ENCODE measurements at places on chromosomes 4 and X.
A peak's percentile ranks its signal among the peaks of the same experiment; 100 is the strongest.

GRCh38 chrX:18174209-18174608 lies 46.5 kb downstream of the BEND2 start:
- no peak for DNase-seq

- peak; percentile 72 for DNase-seq
These were observed 533 bp downstream of the IL15 start for GRCh38 chr4:141636771-141637460.

DNA sequence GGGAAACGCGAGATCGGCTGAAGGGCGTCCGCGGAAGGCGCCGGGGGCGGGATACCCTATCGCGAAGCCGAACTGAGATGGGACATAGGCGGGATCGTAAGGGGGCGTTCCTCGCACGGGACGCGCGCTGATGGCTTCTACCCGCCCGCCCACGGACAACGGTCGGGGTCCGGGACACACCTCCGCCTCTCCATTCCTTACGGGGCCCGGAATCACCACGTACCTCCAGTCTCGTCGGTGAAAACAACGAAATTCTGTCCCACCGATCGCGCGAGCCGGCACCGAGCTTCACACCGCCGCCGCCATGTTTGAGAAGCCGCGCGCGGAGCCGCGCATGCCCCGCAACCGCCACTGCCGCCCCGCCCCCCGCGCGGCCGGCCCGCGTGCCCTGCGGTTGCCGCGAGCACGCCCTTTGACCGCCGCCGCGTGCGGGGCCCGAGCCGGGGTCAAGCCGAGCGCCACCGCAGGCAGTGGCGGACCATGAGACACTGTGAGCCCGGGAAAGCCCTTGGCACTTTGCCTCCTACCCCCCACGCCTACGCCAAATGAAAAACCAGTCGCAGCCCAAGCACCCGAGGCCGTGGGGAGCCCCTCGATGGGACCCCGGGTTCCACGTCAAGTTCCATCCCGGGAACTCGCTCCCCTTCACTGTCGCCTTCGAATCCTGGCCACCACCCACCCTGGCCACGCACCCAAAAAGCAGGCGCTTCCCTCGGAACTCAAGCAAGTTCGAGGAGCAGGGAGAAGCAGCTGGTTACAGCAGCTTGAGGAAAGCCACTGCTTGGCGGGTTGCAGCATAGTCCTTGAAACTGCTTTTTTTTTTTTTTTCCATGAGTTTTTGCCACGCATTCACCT lies at the start of gene SCML2:
TSS of gene SCML2 (minus strand) at position 320 of the 855 bp plus-strand sequence. CDS start 20,617 bp downstream, outside the sequence.
- peak; percentile 40 for DNase-seq

GRCh38 chrX:435536-436122 lies 48.9 kb upstream of the PPP2R3B start:
- no peak for DNase-seq

- DNase-seq, result no peak
These were observed 30.2 kb downstream of the ZNF185 start for GRCh38 chrX:152927858-152928760.

- DNase-seq, result peak; percentile 8
These were observed 285.6 kb upstream of the CPEB2 start for GRCh38 chr4:14716691-14717090.

DNA sequence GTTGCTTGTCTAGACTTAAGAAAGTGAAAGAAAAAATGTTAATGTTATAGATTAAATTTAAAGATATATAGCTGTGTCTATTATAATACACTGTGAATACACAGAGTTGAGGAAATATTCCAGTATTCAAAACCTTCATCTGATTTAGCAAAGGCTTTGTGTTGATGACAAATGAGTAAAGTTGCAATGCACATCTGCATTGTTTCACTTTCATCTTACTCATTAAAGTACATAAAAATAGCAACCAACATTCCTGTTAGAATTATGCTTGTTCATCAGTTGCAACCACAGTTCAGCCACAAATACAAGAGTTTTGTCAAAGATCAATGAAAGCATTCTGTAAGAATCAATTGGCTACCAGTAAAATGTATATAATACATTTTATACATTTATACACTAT lies 346.4 kb upstream of the SLC7A11 start:
- DNase-seq, result no peak

DNA sequence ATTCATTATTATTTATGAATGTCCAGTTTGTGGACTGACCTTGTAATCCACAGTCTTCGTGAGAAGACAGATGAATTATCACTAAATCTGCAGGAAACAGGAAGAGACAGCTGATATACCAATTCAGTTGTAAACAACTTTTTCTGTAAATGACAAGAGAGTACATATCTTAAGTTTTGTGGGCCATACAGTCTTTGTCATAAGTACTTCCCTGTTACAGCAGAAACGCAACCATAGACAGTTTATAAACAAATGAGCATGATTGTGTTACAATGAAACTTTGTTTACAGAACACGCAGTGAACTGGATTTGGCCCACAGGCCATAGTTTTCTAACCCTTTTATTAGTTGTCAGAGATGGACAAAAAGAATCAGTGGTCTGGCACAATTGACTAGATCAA lies 443.4 kb downstream of the PDGFC start:
- no peak for DNase-seq

- no peak for DNase-seq
These were observed 361.0 kb upstream of the FAT1 start for GRCh38 chr4:187084701-187085100.

- peak; percentile 78 for DNase-seq
These were observed 221.5 kb downstream of the PCDH18 start for GRCh38 chr4:137310593-137311490.

- peak; percentile 57 for DNase-seq
These were observed 47.9 kb upstream of the RGN start for GRCh38 chrX:47030339-47030738.

- no peak for DNase-seq
These were observed 51.9 kb downstream of the CC2D2A start for GRCh38 chr4:15521442-15522039.

- DNase-seq, result no peak
These were observed 94.7 kb downstream of the BCOR start for GRCh38 chrX:40003071-40003427.

DNA sequence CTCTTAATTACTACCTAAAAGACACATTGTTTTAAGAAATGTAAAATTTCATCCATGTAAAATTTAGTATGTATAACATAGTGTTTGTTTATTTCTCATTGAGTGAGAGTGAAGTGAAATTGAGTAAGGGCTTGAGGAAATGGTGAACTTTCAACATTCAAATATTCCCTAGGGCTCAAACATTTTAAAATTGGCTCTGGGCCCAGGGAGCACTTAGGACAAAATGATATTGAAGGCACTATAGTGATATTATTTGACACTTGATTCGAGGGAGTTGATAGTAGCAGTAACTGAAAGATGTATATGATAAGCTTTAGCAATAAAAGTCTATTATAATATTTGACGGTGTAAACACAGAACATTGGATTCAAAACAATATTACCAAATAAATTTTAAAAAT lies 1244.0 kb upstream of the TENM3 start:
- DNase-seq, result no peak

- DNase-seq, result no peak
These were observed 103.1 kb downstream of the ARAP2 start for GRCh38 chr4:36141186-36141585.

GRCh38 chr4:89419111-89419695 lies 111.6 kb upstream of the GPRIN3 start:
- DNase-seq, result no peak

DNA sequence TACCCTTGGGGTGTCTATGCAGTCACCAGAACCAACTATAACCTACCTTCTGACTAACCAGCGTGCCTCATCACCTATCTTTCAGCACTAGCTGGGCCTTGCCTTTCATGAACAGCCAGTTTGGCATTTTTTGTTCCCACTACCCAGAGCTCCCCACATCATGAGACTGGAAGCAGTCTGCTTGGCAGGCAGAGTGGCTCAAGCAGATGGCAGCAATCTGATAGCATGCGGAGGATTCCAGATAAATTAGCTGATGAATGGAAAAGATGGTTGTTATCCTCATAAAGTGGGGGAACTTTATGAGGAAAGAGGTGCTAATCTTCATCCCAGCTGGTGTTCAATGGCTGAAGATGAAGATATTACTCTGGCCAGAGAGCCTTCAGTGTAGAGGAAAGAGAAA lies 243.2 kb upstream of the EDA2R start:
- no peak for DNase-seq

- peak; percentile 49 for DNase-seq
These were observed 16.7 kb downstream of the GAB3 start for GRCh38 chrX:154734061-154734781.

DNA sequence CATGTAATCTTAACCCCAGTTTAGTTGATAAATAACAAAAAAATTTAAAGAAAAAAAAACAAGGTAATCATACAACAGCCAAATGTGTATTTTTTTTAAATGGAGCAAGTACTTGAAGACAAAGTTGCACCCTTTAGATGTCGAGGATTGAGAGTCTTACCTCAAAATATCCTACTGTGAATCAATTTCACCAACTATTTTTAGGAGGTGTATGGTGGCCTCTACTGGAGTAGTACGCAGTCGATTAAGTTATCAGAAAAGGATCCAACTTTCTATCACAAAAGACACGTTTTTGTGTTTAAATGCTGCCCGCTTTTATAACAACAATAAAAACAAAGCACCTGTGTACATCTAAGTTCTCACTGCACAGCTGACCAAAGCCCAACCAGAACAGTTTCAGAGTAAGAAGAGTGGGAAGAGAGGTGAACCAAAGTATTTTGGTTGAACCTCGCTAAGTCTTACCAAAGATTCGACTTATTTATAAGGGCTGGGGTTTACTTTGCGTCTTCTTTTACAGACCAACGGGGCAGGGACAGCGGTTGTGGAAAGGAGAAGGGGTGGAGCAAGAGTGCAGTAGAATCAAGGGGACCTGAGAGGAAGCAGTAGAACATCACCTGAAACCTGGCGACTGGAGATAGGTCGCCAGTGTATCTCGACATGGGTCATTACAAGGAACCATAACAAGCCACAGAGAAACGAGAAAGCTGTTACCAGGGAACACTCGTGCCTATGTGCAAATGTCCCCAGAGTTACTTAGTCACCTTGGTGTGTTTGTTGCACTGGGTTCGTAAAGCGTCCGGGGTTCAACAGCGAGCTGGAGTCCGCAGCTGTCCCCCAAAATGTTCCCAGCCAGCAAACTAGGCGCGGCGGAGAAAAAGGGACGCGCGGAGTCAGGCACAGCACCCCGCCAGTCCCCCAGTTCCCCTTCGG lies 1.1 kb downstream of the RPS6KA6 start:
- peak; percentile 21 for DNase-seq

DNA sequence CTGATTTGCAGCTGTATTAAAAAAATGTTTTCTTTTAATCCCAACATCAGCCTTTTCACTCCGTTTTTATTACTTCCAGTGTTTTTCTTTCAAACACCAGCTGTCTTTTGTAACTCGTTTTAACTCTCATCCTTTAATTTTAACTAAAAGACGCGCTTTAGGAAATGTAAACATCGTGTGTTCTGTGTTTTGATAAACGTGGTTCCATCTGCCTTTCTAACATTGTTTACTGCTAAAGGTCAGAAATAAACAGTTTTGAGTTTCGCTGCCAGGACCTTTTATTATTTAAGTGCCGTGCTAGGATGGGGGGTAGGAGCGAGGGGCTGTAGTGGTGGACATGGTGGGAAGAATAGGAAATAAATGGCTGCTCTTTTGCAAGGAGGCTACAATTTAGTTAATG lies 1.5 kb downstream of the N4BP2 start:
- DNase-seq, result peak; percentile 3

DNA sequence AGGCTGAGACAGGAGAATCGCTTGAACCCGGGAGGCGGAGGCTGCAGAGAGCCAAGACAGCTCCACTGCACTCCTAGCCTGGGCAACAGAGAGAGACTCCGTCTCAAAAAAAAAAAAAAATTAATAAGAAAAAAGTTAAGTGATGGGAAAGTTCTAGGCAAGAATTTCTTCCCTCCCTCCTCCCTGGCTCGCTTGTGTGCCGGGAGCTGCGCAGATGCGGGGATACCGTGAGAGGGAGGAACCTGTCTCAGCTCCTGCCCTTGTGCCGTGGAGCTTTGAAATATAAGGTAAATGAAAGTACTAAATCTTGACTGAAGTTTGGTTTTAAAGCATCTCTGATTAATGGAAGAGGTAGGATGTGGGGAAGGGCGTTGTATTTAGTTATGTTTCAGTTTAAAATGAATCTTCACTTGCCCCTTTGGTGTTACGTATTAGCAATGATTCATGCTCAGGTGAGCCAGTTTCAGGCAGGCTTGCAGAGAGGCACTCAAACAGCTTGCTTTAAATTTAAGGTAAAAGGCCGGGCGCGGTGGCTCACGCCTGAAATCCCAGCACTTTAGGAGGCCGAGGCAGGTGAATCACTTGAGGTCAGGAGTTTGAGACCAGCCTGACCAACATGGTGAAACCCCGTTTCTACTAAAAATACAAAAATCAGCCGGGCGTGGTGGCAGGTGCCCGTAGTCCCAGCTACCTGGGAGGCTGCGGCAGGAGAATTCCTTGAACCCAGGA lies 1.4 kb upstream of the UFSP2 start:
- DNase-seq, result no peak

- DNase-seq, result peak; percentile 25
These were observed 87.7 kb upstream of the WWC2 start for GRCh38 chr4:183011213-183011907.

- no peak for DNase-seq
These were observed 105.4 kb upstream of the FAT1 start for GRCh38 chr4:186829097-186829496.

DNA sequence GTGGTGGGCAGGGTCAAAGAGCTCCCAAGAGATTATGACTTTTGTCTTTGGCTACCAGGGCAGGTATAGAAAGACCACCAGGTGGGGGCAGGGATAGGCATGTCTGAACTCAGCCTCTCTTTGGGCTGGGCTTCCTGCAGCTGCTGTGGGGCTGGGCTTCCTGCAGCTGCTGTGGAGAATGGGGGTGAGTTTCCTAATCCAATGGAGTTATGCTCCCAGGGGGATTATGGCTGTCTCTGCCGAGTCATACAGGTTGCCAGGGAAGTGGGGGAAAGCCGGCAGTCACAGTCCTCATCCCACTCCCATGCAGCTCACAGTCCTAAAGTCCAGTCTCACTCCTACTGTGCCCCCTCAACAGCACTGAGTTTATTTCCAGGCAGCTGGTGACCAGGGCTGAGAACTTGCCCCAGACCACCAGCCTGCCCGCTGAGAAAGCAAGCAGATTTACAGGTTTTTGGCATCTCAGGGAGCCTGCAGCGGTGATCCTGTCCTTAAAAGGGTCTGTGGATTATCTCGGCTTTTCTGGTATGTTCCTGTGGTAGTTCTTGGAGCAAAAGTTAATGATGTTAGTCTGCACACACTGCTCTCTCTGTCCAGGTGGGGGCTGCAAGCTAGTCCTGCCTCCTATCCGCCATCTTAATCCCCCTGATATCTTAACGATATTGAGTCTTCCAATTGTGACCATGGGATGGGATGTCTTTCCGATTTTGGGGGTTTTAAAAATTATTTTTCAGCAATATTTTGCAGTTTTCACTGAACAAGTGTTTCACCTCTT lies 133.4 kb downstream of the RTL9 start:
- no peak for DNase-seq

GRCh38 chrX:23811108-23811651 lies 28.2 kb downstream of the SAT1 start:
- no peak for DNase-seq

All from EL (cell line).